ENCODE measurements at places on chromosomes 2 and 18.

DNA sequence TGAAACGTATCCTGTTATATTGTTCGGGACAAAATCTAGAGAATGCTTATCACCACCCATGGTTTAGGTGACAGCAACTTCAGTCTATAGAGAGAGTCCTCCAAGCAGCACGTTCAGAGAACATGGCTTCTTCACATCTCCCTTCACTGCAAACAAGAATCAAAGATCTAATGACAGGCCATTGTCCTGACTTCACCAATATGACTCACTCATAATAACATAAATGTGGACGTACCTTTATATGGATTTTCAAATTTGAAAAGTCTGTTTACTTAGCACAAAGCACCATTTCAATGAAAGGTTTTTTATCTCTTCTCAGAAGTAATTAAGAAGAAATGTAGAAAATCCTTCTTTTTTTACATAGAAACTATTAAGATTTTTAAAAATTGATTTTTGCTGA lies 46.7 kb downstream of the KLF7 start:
- no peak for DNase-seq

GRCh38 chr2:241729868-241730267 lies 4.6 kb upstream of the D2HGDH start:
- DNase-seq = no peak

DNA sequence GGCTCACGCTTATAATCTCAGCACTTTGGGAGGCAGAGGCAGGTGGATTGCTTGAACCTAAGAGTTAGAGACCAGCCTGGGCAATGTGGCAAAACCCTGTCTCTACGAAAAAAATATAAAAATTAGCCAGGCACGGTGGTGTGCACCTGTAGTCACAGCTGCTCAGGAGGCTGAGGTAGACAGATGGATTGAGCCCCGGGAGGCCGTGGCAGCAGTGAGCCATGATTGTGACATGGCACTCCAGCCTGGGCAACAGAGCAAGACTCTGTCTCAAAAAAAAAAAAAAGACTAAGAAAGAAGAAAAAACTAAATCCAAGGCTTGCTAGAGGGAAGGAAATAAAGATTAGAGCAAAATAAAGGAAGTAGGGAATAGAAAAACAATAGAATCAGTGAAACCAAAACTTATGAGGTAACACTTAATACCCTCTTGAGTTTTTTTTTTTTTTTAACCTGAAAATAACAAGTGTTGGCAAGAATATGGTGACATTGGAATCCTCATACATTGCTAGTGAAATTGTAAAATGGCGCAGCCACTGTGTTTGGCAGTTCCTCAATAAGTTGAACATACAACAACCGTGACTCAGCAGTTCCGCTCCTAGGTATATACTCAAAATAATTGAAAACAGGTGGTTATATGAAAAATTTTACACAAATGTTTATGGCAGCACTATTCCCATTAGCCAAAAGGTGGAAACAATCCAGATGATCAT lies 85.2 kb downstream of the EML4 start:
- no peak for DNase-seq

DNA sequence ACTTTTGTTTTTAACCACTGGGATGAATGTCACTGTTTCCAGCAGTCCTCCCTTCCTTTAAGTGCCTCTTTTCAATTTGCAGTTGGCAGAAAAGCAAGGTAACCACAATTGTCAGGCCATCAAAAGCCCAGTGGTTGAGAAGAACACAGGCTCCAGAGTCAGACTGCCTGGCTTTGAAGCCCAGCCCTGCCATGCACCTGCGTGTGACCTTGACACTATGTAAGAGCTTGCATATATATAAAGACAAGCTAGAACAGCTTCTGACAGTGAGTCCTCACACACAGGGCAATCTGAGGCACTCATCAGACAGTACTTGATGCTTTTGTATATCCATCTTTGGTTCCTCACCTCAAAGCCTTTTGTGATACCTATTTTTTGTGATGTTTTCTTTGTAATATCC lies 11.0 kb downstream of the CCBE1 start:
- no peak for DNase-seq

- no peak for DNase-seq
These were observed 42.7 kb upstream of the REG3G start for GRCh38 chr2:78982638-78983330.

DNA sequence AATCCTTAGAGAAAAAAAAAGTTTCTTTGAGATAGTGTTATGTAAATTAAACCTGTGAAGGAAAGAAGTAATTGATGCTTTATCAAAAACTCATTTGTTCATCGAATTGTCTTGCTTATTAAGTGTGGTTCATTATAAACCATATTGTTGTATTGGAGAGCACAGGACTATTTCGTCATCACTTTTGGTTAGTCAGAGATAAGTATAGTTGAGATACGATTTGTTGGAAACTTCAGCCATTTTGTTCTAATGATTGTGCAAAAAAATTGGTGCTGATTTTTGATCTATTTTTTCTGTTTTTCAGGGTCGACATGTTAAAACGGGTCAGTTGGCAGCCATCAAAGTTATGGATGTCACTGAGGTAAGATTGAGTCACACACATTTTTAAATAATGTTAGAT lies 92.9 kb downstream of the MAP4K4 start:
- no peak for DNase-seq

GRCh38 chr2:144648837-144649465 lies 129.0 kb upstream of the ZEB2 start:
- DNase-seq = no peak

DNA sequence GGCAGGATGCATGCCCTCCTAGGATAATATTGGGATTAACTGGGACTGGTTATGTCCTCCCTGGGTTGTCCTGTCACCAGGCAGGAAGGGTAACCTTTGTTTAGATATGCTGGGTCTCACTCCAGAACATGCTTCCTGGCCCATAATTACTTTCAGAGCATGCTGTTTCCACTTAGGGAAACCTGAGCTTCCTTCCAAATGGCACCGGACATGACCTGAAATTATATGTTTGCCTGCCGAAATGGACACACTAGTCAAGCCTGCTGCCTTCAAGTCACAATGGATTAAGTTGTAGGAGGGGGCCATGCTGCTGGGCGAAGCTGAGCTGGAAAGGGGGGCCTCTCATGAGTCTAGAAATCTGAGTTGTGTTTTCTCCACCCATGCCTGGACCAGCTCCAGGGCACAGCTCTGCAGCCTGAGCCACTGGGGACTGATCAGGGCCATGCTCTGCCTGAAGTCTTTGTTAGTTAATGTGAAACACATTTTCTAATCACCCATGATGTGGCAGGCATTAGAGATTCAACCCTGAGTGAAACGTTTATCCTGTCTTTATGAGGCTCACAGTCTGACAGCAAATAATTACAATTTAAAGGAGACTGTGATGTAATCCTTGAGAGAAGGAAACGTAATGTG lies 273.3 kb downstream of the TNS1 start:
- no peak for DNase-seq

DNA sequence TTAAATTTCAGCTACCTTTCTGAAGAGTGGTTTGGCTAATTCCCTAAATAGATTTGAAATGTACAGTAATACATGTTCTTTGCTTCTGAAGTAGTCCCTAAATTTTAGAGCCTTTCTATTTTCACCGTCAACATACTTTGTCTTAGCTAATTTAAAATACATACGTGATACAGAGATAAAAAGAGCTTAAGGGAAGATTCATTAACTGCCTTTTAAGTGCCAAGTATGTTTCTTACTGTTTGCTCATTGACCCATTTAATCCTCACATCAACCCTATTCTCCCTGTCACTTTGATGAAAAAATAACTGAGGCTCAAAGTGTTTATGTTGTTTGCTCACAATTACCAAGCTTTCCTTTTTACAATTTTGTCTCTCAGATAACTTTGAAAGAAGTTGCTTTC lies 118.6 kb upstream of the CDH7 start:
- no peak for DNase-seq

GRCh38 chr2:240557101-240557751 lies 562 bp downstream of the ANKMY1 start:
- no peak for DNase-seq

GRCh38 chr2:46724107-46724506 lies 191.5 kb downstream of the MCFD2 start:
- DNase-seq = no peak

- DNase-seq = no peak
These were observed 2.7 kb downstream of the SKOR2 start for GRCh38 chr18:47248604-47249313.
